MCF 10A (cell line): ENCODE measurements at places on chromosomes 1 and 21. TPM values are rescaled to one million over a fixed set of nuclear protein-coding genes. Genes with fewer than 3 reads are reported as not detected.

Gene FCGR3B
- not detected in 2 replicates for total RNA-seq

Gene SPRR1A
- total RNA-seq = not detected in 2 replicates

Gene LY9
- total RNA-seq = not detected in 2 replicates

Gene MMP23B
- 1.4 and 1.7 TPM in 2 replicates for total RNA-seq

Gene FGGY
- 8.0 and 10.6 TPM in 2 replicates for total RNA-seq

Gene GJA4
- total RNA-seq = not detected in 2 replicates

Gene INPP5B
- 4.7 and 5.9 TPM in 2 replicates for total RNA-seq

Gene DYRK3
- total RNA-seq = 45.4 and 58.5 TPM in 2 replicates

Gene SNRNP40
- 65.4 and 72.8 TPM in 2 replicates for total RNA-seq

Gene SPRR2G
- not detected in 2 replicates for total RNA-seq

Gene DLGAP3
- 0.14 and 0.52 TPM in 2 replicates for total RNA-seq

Gene ADAM30
- total RNA-seq = not detected in 2 replicates

Gene L1TD1
- total RNA-seq = not detected in 2 replicates

Gene S100A7
- total RNA-seq = not detected in 2 replicates

Gene HSD3B2
- total RNA-seq = not detected in 2 replicates

Gene OLIG2
- not detected in 2 replicates for total RNA-seq

Gene ACKR1
- total RNA-seq = 45.6 and 47.6 TPM in 2 replicates

Gene CAMK2N1
- total RNA-seq = 4.9 and 9.7 TPM in 2 replicates

Gene CNIH3
- 3.4 and 3.6 TPM in 2 replicates for total RNA-seq

Gene MX2
- total RNA-seq = not detected in 2 replicates

Gene GBP6
- not detected in 2 replicates for total RNA-seq

Gene DNASE2B
- total RNA-seq = not detected in 2 replicates

Gene LGALS8
- total RNA-seq = 73.2 and 99.7 TPM in 2 replicates

Gene VN1R5
- total RNA-seq = not detected in 2 replicates

Gene TEX38
- total RNA-seq = not detected in 2 replicates

Gene PRDM16
- total RNA-seq = not detected in 2 replicates

Gene LRRC38
- not detected in 2 replicates for total RNA-seq

Gene INKA2
- 3.5 and 6.6 TPM in 2 replicates for total RNA-seq

Gene ALG14
- 13.0 and 15.5 TPM in 2 replicates for total RNA-seq

Gene POU3F1
- total RNA-seq = 0.14 TPM in 1 of 2 replicates, not detected in the other

Gene ITGB3BP
- 31.4 and 31.8 TPM in 2 replicates for total RNA-seq

Gene EPHA10
- 0.74 and 1.0 TPM in 2 replicates for total RNA-seq

Gene PCAT6
- 3.2 and 5.4 TPM in 2 replicates for total RNA-seq

Gene TFF2
- total RNA-seq = not detected in 2 replicates

Gene CLCNKA
- total RNA-seq = not detected in 2 replicates
